ENCODE measurements at places on chromosomes 4 and X.

- no peak for DNase-seq
Measured at GRCh38 chr4:85886665-85887064, 411.7 kb downstream of the ARHGAP24 start.

DNA sequence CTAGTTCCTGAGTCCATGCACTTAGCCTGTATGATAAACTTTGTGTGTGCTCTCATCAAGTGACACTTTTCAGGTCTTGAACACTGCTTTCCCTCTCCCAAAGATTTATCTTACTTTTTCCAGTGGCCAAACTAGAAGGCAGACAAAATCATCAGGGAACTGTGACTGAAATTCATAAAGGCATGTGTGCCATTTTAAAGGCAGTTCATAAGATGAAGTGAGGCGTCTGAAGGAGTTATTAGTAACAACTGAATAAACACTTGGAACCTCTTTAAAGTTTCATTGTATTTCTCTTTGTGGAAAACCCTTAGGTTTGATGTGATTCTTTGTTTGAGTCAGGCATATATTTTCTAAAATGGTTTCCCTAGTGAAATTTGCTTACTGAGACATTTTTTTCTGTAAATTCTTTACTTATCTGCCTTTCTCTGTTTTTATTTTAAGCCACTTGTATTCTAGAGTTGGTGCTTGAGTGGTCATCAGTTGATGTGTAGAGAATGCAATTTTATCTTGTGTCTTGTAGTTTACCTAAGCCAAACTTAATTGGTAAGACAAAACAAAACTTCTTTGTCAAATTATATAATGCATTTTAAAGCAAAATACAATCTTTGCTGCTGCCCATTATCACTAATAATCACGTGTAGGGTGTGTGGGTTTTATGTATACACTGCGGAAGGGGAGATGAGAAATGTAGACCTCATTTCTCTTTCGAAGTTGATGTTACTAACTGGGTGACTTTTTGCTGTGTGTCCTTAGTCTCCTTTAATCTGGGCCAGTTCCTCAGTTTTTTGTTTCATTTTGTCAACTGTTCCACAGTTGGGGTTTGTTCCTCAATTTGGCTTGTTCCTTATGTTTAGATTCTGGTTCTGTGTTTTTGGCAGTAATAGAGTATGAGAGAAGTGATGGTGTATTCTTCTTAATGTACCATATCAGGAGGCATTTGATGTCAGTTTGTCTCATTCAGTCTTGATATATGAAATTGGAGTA is 56.8 kb downstream of the RBPJ start:
- DNase-seq: no peak

DNA sequence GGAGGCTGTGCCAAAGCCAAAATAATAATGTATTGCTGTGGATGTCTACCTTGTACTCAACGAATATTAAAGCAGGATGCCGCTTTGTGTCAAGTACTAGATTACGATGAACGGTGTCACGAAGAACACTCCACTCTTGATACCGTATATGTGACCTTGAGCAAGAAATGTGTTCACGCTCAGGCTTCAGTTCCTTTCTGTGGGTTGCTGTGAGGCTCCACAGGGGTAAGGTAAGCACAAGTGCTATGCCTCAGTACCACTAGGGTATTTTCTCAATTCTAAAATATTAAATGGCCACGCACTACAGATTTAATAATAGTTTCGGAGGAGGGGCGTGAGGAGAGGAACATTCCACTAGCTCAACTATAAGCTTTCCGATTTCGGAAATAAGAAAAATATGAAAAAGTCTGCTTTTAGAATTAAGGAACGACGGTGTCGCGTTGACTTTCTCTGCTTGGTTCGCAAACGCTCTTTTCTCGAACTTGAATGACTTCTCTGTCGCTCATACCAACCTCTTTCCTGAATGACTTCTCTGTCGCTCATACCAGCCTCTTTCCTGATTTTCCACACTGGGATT is 607 bp upstream of the SCOC start:
- no peak for DNase-seq

DNA sequence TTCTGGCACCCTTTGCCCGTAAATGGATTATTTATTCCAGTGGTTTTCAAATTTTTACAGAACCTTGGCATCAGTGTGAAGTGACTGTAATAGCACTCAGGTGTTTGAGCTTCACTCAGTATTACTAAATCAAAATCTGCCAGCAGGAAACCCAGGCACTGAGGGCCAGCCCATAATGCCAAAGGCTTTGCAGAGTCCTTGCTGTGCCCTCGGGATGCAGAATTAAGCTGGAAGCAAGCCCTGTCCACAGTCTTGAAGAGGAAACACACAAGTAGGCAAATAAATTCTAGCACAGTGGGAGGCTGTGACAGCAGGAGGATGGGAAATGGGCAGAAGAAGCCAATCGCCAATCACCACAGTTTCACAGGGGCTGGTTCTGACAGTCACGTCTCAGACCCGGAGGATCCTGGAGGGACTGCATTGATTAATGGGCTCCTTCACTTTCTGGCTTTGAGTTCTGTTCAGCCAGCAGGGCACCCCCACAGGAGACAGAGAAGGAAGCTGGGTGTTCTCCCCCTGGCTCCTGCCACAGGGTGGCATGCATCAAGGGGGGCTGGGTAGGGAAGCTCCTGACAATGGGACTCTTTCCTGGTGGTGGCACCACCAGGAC is 138.8 kb downstream of the MTNR1A start:
- no peak for DNase-seq

DNA sequence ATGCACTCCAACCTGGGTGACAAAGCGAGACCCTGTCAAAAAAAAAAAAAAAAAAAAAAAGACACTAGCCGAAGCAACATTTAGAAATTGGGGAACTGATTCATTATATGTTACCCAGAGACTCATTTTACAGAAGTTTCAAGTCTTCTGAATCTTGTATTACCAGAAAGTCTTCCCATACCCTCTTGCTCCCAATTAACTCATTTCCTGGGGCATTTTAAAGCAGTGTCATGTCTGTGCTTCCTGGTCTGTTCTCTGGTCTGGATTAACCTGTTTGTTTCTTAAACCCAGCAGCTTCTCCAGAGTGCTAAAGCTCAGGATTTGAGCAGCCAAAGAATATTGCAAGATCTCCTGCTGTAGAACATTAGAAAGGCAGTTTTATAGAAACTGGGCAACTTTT is 43.7 kb downstream of the FRMPD3 start:
- no peak for DNase-seq

DNA sequence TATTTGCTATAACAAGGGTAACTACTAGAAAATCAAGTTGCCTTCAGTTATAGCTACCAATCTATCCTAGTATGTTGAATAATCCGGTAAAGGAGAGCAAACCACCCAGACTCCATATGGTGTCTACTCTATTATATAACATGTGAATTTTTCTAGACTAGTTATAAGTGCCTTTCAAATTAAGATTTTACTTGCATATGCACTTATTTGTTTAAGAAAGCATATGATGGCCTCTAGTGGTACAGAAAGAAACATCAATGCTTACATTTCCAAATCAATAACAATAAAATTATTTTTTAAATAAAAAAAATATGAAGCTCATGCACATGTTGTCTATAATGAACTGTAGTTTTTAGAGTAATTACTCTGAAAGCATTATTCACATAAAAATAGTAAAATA is 1516.4 kb upstream of the PABPC4L start:
- no peak for DNase-seq

GRCh38 chr4:4874254-4874653 is 14.8 kb downstream of the MSX1 start:
- no peak for DNase-seq

- no peak for DNase-seq
Measured at GRCh38 chrX:20225488-20225833, 41.2 kb downstream of the RPS6KA3 start.

- DNase-seq: no peak
Measured at GRCh38 chrX:35858361-35858760, 60.2 kb downstream of the MAGEB16 start.

DNA sequence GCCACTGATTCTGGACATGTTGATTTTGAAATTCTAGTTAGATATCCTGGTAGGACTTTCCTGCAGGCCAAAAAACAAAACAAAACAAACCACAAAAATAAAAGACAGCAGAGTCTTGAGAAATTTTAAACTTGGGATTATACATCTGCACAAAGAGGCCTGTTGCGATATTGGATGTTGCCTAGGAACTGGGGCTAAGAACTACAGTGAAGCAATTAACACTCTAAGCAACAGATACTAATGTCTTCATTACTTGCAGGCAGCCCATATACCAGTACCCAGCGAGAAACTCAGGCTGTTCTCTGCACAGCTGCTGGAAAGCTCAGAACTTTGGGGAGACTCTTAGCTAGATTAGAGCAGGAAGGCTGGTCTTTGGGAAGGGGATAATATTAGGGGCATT is 69.1 kb upstream of the SCOC start:
- DNase-seq: no peak

DNA sequence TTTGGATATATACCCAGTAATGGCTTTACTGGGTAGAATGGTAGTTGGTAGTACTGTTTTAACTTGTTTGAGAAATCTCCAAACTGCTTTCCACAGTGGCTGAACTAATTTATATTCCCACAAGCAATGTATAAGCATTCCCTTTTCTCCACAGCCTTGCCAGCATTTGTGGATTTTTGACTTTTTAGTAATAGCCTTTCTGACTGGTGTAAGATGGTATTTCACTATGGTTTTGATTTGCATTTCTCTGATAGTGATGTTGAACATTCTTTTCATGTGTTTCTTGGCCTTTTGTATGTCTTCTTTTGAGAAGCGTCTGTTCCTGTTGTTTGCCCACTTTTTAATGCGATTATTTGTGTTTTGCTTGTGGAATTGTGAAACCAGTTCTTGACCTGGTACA is 290.5 kb downstream of the BMPR1B start:
- no peak for DNase-seq

GRCh38 chr4:150328496-150328895 is 250.3 kb downstream of the DCLK2 start:
- no peak for DNase-seq

DNA sequence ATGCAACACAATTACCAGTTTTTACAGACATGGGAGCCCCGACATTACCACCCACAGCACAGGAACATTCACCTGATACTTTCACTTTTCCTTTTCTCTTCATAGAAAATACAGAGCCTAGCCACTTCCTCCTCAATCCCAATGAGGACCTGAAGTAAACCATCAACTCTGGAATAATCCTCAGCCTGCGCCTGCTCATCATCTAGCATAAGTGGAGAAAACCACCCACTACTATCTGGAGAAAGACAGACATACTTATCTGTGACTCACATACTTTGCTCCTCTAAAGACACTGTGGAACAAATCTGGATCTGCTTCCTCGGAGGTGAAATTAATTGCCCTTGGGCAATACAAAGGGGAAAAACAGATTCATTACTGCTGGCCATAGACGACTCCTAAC is 47.8 kb downstream of the ZCCHC13 start:
- DNase-seq: no peak

GRCh38 chr4:23290656-23291055 is 597.9 kb downstream of the GBA3 start:
- no peak for DNase-seq

DNA sequence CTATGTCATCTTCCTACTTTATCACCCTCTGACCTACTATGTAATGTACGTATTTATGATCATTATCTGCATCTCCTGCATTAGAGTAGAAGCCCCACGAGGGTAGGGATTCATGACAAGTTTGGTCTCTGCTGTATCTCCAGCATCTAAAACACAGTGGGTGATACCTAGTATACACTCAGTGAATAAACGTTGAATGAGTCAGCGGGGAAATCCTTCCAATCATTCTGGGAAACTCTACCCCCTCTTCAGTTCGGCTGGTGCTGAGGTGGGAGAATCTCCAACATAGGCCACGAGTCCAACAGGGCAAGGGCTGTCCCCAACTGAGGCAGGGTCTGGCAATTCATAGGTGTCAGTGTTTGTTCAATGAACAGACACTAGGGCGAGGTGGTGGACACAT is 74.4 kb upstream of the EFNB1 start:
- no peak for DNase-seq

DNA sequence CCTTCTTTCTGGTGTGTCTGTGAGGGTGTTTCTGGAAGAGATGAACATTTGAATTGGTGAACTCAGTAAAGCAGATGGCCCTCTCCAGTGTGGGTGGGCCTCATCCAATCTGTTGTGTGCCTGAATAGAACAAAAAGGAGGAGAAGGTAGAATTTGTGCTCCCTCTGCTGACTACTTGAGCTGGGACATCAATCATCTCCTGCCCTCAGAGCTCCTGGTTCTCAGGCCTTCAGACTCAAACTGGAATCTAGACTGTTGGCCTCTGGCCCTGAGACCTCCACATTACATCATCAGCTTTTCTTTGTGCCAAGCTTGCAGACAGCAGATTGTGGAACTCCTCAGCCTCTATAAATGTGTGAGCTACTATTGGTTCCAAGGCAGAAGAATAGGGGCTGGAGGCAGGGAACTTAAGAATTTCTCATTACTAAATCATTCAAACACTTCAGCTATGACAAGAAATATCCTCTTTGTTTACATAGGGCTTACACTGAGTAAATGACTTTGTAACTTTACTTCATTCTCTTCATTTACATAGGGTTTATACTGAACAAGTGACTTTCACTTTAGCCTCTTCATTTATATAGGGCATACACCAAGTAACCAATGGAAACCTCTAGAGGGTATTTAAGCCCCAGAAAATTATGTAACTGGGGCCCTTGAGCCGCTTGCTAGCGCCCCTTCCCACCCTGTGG is 86.9 kb upstream of the NWD2 start:
- no peak for DNase-seq

- no peak for DNase-seq
Measured at GRCh38 chrX:80667967-80668366, 141.7 kb downstream of the BRWD3 start.

- DNase-seq: no peak
Measured at GRCh38 chr4:62135565-62136156, 935.5 kb downstream of the ADGRL3 start.

- DNase-seq: no peak
Measured at GRCh38 chr4:128858879-128859671, 49.6 kb downstream of the JADE1 start.

DNA sequence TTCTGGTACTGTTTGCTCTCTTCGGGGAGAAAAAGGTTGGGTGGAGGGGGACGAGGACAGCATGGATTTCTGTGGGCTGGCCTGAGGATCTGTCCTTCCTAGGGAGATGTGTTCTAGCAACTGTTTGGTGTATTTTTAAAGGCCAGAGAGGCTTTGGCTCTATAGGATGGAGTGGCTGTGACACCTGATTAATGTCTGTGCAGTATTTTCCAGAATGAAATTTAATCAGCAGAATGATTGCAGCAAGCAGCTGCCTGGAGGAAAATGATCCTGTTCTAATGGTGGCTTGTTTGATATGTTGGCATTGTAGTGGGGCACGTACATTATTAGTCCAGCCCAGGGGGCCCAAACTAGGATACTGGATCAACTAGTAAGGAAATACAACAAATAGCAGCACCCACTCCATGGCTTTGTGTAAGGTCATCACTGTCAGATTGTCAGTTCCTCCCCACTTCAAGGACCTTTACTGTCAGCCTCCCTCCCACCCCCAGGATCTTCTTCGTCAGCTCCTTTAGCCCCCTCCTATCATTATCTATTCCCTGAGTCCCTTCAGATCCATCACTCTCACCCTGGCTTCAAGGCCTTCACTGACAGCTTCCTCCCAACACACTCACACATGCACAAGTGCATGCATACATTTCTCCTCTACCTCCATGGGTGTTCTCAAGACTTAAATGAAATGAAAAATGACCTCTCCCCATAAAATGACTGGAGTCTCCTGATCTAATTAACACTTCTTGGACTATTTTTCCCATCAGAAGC is 10.4 kb upstream of the TMEM255A start:
- no peak for DNase-seq
